ENCODE measurements at places on chromosomes 16 and 17. TPM values are rescaled to one million over a fixed set of nuclear protein-coding genes. Genes with fewer than 3 reads are reported as not detected.

GRCh38 chr17:75476752-75477489 lies 20.5 kb downstream of the TMEM94 start:
- DNase-seq = no peak

SLC13A5 gene
- total RNA-seq = 1.4 TPM

WIPI1 gene
- 12.0 TPM for total RNA-seq

- DNase-seq = no peak
Measured at GRCh38 chr16:84955427-84955826, 55.9 kb downstream of the ZDHHC7 start.

DNA sequence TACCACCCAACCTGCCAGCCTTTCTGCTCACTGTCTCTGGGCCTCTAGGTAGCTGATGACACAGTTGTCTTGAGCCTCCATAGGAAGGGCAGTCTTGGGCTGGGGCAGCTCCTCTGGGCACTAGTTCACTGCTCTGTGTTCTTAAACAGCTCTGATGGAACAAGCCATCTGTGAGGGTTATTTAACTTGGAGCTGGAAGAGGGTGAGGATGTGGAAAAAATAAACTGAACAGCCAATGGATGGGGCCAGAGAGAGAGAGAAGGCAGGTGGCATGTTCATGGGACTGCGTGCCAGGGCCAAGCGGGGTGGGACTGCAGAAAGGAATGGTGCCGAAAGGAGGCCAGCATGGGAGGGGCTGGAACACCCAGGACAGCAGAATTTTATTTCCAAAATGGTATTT lies 52.6 kb downstream of the HIC1 start:
- no peak for DNase-seq

DNA sequence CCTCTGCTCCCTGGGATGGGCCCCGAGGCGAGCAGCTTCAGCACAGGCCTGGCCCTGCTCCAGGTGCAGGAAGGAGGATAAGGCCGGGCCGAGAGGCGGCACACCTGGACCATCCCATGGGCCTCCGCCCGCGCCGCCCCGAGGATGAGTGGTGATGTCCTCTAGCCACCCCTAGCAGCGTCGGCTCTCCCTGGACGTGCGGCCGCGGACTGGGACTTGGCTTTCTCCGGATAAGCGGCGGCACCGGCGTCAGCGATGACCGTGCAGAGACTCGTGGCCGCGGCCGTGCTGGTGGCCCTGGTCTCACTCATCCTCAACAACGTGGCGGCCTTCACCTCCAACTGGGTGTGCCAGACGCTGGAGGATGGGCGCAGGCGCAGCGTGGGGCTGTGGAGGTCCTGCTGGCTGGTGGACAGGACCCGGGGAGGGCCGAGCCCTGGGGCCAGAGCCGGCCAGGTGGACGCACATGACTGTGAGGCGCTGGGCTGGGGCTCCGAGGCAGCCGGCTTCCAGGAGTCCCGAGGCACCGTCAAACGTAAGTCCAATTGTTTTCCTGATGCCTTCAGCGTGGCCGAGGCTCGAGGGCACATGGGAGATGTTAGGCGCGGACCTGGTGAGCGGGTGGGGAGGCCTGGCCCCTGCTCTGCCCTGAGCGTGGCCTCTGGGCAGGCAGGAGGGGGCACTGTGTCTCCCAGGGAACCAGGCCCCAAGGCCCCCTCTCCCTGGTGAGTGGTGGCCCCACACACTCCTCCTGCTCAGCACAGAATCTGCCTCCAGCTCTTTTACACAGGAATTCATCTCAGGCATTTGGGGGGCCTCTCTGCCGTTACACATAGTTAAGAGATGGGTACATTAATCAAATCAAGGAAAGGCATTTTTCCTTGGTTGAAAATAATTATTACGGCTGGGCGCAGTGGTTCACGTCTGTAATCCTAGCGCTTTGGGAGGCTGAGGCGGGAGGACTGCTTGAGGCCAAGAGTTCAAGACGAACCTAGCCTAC lies 855 bp downstream of the TMEM204 start:
- DNase-seq = no peak

- DNase-seq = no peak
Measured at GRCh38 chr16:71648921-71649320, 22.9 kb downstream of the MARVELD3 start.

DNA sequence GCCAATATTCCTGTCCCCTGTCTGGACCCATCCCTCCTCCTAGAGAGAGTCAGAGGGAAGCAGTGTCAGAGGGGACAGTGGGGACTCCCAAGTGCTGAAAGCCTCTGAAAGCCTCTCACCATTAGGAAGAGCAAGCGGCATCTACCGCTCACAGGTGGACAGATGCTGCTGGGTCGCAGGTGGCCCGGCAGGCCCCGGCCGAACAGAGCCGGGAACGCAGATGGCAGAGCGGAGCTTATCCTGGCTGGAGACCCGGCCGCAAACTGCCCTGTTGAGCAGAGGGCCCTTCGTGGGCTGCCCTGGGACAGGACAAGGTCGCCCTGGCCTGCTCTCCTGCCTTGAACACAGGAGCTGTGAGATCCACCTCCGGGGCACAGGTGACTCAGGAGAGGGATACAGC lies 23.0 kb upstream of the NAT9 start:
- no peak for DNase-seq

DNA sequence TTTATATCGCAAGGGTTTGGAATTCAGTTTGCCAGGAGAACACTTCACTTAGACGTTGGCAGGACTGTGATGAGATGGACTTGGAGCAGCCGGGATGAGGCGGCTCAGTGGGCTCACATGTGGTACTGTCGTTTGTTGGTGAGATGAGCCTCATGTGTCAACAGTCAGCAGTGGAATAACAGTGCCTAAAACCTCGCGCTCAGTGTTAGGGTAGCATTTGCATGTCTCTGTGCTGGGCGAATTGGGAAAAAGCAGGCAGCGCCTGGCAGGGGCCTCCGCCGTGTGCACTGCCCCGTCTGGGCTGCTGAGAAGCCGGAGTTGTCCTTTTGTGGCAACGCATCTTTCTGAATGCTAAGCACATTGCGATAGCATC lies 49.7 kb downstream of the CRISPLD2 start:
- DNase-seq = no peak

DNA sequence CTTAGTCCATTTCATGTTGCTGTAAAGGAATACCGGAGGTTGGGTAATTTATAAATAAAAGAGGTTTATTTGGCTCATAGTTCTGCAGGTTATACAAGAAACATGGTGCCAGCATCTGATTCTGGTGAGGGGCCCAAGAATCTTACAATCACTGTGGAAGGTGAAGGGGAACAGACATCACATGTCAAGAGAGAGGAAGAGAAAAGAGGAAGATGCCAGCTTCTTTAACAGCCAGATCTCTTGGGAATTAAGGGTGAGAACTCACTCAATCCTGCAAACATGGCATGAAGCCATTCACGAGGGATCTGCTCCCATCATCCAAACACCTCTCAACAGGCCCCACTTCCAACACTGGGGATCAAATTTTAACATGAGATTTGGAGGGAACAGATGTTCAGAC lies 49.5 kb downstream of the BMERB1 start:
- DNase-seq = no peak

DNA sequence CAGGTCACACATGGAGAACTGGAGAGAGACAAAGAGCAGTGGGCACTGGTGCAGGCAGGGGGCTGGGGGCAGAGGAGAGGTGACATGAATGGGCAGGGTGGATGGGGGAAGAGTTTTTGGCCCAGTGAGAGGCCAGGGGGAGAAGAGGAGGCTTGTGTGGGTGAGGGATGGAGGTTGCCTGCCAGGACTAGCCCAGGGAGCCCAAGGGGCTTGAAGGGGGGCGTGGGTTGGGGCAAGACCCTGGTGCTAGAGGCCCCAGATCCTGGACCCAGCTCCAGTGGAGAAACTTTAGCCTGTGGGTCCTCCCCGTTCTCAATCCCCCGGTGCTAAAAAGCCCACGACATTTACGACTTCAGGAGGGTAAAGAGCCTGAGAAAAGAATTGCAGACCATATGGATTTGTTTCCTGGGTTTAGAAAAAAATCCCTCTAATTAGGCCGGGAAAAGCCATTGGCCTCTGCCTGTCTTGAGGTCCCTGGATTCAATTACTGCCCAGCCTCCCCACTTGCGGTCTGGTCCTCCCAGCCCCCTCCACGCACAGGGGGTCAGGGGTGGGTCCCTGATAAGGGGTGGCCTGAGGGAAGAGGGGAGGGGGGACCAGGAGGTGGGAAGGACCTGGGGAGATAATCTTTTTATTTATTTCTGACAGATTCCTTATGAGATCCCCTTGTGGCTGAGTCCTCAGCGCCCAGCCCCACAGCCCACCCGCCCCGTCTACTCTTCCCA lies 33.0 kb downstream of the NGFR start:
- DNase-seq = peak; percentile 21

DNA sequence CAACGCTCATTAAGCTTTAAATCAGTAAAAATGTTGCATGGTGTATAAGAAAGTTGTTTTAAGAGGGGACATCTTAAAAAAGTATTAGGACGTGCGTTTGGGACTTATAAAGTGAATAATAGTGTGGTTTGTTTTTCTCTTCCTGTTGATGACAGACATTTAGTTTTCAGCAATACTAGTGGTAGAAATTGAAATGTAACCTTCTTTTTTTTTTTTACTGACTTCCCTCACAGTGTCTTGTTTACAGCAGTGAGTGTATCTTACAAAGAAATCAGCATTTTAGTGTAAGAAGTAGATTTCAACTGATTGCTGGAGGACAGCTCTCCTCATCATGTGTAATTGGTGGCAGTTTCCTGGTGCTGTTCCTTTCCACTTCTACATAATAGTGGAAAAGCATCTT lies 39.6 kb downstream of the CYLD start:
- DNase-seq = no peak

RHBDL1 gene
- 7.6 TPM for total RNA-seq

DNA sequence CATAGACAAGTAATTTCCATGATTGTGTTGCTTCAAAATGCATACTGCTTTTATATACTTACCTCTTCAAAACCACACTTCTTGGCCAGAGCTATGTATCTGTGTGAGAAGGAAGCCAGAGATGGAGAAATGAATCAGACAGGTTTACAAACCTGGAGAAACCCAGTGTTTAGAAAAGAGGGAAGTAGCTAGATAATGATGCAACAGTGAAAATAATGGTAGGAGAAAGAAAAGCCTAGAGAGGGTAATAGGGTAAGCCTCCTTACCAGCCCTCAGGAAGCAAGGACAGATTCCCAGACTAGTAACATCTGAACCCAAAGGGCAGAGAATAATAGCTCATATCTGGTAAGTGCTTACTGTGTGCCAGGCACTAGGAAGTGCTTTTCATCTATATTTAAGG lies 250.3 kb upstream of the CDH11 start:
- DNase-seq = no peak

NUDT21 gene
- total RNA-seq = 276 TPM

WNT9B gene
- 0.77 TPM for total RNA-seq

- DNase-seq = no peak
Measured at GRCh38 chr17:17929655-17930380, 42.4 kb downstream of the TOM1L2 start.

DNA sequence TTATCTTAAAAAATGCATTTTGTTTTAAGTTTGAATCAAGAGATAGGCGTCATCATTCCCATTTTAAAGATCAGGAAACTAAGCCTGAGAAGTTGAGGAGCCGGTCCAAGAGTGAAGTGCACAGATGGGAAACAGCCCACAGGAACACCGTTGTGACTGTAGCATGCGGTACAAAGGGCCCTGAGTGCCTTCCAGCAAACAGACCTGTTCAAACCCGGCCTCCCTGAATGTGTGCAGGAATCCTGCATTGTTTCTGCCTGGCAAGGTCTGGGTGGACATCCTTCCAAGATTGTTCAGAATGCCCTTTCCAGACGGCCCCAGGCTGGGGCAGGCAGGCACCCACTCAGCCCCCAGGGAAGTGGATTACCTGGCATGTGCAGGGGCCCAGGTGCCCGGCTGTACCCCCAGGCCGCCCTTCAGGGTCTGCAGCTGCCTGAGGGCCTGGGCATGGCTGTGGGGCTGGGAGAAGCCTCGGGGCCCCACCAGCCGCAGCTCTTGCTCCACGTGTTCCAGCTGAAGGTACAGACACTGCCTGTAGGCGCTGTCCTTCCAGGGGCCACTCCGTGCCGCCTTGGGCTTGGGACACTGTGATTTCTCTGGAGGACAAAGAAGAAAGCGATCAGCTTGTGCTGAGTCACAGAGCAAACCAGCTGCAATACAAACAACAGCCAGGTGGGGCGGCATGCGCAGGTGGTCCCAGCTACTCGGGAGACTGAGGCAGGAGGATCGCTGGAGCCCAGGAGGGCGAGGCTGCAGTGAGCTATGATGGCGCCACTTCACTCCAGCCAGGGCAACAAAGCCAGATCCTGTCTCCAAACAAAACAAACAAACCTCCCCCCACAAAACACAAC lies 45.0 kb upstream of the GCSH start:
- peak; percentile 81 for DNase-seq

- no peak for DNase-seq
Measured at GRCh38 chr17:67027031-67027628, 17.2 kb upstream of the CACNG1 start.

- no peak for DNase-seq
Measured at GRCh38 chr17:13725288-13725990, 123.7 kb upstream of the HS3ST3A1 start.

- DNase-seq = peak; percentile 76
Measured at GRCh38 chr16:74999609-75000480, 1.0 kb downstream of the ZNRF1 start.

GRCh38 chr17:14672830-14673229 lies 371.9 kb downstream of the HS3ST3B1 start:
- no peak for DNase-seq

CHCT1 gene
- total RNA-seq = not detected

C17orf78 gene
- not detected for total RNA-seq

DNA sequence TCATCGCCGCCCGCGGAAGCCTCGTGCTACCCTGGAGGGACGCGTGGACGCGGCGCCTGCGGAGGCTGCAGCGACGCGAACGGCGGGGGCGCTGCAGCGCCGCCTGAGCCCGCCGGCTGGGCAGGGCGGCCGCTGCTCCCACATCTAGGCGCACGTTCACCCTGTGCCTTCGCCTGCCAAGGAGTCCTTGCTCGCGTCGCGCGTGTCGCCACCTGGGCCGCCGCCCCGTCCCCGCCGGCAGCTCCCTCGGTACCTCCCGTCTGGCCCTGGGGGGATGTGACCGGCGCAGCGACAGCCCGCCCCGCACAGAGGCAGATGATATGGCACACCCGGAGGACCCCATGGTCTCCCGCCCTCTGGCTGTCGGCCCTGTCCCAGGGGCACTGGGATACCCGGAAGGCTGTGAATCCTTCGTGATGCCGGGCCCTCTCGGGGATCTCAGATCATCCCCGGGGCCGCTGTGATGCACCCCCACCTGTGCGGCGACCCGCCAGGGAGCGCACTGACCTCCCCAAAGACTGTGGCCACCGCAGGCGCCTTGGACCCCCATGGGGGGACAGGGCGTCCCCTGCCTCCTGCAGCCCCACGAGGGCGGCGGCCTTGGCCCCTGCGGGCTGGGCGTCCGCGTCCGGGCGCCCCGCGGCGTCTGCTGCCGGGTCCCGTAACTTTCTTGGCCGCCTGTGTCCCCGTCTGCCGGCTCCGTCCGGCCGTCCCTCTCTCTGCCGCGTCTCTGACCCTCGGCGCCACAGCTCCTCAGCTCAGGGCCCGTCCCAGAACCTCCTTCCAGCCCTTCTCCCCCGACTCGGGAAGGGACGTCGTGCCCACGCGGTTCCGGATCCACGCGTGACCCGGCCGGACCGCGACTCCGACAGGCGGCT lies 689 bp upstream of the TBC1D24 start:
- DNase-seq = peak; percentile 64

GRCh38 chr17:34902831-34903547 lies 58.3 kb downstream of the CCT6B start:
- peak; percentile 15 for DNase-seq

- DNase-seq = no peak
Measured at GRCh38 chr17:40720899-40721298, 17.3 kb upstream of the KRT24 start.
